ENCODE measurements at places on chromosomes 2 and 18. TPM values are rescaled to one million over a fixed set of nuclear protein-coding genes. Genes with fewer than 3 reads are reported as not detected.

Gene PRSS56
- 5.8 TPM for polyA plus RNA-seq

Gene CCDC121
- polyA plus RNA-seq: 7.4 TPM

DNA sequence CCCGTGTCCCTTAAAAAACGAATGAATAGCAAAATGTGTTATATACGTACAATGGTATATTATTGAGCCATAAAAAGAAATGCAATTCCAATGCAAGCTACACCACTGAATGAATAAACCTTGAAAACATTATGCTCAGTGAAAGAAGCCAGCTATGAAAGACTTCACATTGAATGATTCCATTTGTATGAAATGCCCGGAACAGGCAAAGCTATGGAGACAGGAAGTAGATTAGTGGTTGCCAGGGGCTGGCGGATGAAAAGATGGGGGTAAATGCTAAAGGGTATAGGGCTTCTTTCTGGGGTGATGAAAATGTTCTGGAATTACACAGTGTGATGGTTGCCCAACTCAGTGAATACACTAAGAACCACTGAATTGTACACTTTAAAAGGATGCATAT lies 113.3 kb downstream of the NOL10 start:
- DNase-seq: no peak

DNA sequence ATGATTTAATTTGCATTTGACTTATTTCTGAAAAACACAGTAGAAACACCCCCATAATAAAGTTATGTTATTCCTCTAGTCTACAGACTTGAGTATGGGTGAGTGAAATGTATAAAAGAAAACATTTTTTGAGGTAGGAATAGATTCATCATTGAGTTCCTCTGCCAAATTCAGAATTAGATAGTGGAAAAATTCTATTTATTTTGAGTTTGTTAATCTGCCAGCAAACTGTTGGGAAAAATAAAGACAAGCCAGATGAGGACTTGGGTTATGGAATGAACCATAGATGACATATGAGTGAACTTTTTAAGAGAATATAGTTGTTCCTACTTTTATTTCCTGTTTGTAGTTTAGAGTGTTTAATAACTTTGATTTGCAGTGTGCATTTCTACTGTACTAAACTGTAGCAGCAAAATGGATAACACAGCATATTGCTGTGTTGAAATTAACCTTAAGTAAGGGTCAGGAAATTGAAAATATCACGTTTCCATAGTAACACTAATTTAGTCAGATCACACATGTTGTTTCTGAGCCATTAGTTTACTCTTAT lies 35.6 kb upstream of the PNPT1 start:
- no peak for DNase-seq

Gene ST6GAL2
- 74.2 TPM for polyA plus RNA-seq

Gene C1GALT1C1L
- polyA plus RNA-seq: 2.3 TPM

GRCh38 chr2:205835923-205836322 lies 153.6 kb downstream of the NRP2 start:
- no peak for DNase-seq

DNA sequence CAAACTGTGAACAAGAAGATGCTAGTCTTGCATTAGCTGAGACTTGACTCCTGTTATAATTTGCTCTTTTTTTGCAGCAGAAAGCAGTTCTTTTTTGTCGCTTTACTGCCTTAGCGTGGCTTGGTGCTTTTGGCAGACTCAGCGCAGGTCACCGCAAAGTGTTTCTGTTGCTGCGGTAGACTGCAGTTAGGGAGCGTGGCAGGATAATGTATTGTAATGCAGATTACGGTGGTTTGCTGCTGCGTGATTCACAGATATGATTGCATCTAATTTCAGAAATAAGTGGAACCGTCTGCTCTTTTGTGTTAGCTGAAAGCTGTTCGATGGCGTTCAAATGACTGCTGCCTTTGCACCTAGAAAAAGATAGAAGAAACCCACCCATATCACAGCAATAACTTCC lies 131.6 kb upstream of the SATB2 start:
- DNase-seq: no peak

DNA sequence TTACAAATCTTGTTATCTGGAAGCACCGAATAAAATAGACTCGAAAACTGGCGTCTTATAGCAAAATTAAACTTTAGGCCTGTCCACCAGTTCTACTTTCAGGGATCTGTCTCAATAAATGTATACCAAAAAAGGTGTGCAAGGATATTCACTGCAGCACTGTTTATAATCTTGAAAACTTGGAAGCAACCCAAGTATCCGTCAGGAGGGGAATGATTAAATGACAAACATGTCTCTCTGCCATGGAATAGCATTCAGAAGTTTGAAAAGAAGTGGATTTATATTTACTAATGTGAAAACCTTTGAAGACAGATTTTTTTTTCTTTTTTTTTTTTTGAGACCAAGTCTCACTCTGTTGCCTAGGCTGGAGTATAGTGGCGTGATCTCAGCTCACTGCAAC lies 32.3 kb upstream of the SATB2 start:
- no peak for DNase-seq

GRCh38 chr2:45242161-45242741 lies 233.0 kb upstream of the SIX2 start:
- DNase-seq: no peak

Gene PHOSPHO2
- 9.5 TPM for polyA plus RNA-seq

Gene CIB4
- polyA plus RNA-seq: not detected

DNA sequence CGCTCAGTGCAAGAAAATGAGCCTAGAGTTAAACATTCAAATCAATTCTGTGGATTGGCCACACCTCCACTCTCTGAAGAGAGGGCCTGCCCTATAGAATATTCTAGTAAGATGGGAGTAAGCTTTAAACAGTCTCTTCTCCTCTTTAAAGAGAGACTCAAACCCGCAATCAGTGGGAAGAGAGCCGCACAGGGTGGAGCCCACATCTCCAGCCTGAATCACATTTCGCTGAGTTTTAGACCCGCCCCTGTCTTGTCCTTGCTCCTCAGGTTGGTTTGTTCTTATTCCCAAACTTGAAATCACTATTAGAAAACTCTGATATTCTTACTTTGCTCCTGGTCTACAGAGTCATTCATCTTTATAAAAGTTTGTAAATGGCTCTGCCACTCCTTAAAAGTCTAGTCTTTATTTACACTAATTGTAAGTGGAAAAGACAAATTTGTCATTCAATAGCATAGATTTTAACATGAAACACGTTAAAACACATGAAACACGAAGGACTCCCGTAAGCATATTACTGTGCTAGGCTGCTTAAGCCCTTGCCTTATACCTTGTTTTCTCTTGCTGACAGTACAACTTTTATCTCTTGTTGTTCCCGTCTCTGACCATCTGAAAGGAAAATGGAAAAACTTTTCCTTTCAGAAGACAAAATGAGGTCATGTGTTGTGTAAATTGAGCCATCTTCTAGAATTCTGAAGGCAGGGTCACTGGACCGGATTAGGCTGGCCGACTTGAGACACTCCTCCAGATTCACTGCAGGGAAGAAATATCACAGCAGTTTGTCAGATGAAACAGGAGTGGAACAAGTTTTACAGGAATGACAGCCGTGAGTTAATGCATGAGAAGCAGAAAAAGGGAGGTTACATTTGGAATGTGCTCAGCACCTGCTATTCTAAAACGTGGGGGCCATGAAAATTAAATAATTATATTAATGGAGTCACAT lies 5.6 kb downstream of the DSC1 start:
- DNase-seq: no peak

DNA sequence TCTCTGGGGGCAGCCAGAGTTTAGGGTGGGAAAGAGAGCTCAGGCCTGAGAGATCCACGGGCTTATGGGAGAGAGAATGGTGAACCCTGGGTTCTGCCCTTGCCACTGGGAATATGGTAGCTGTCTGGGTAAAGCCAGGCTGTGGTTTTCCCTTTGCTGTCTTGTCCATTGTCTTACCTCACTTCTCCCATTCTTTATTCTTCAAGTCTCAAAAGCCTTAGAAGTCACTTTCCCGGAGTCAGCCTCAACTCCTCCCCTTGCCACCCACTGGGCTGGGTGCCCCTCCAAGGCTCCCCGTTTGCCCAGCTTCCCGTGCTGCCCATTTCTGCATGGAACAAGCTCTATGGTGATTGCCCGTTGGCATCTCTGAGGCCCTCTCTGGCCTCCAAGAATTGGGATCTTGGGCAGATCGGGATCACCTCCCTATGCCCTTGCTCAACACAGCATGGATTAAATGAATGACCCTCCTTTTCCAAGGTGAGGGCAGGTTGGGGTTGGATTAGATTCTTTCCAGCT lies 228.2 kb downstream of the HAUS1 start:
- no peak for DNase-seq

Gene OXER1
- polyA plus RNA-seq: 2.7 TPM

GRCh38 chr2:206075113-206075512 lies 10.9 kb downstream of the INO80D start:
- no peak for DNase-seq

GRCh38 chr18:63336366-63337099 lies 17.0 kb upstream of the BCL2 start:
- DNase-seq: no peak
